ENCODE measurements at places on chromosomes 2 and 18.

DNA sequence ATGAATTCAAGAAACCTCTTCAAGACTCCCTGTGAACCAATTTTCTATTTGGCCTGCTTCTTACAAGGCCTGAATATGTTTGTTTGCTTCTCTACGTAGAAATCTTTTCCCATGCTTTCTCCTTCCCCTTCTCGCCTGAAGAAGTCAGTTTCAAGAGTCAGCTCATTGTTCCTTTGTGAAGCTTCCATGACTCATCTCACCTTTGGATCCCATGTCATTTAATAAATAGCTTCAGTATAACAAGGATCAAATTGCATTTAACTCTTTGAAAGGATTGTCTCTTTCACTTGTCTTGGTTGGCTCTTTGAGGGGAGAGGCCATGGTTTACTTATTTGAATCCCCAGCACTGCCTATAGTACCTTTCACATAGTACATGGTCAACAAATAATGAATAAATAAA is 28.4 kb downstream of the CPS1 start:
- no peak for DNase-seq

GRCh38 chr2:44326548-44327264 is 34.6 kb downstream of the PREPL start:
- no peak for DNase-seq

- DNase-seq = peak; percentile 30
Measured at GRCh38 chr2:127695491-127696472, 5.5 kb upstream of the SFT2D3 start.

- no peak for DNase-seq
Measured at GRCh38 chr2:96500385-96501066, 4.6 kb downstream of the NEURL3 start.

- DNase-seq = no peak
Measured at GRCh38 chr2:72117718-72118117, 29.9 kb downstream of the CYP26B1 start.

DNA sequence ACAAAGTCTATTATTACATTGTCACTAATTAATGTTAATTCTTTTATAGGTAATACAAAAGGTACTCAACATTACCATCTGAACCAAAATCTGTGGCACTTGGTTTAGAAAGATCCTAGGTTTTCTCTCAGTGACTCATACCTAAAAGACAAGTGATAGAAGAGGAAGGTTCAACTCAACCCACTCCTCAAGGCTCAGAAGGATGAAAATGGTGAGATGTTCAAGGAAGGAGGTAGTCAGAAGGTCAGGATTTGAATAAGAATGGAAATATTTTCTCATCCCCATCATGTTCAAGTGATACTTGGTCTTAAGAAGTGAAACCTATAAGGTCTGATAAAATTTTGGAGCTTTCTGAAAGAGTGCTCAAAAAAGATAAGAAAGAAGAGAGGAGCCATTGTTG is 86.4 kb upstream of the FBXO11 start:
- DNase-seq = no peak

GRCh38 chr2:224870341-224870740 is 154.2 kb upstream of the CCDC195 start:
- DNase-seq = no peak

- DNase-seq = no peak
Measured at GRCh38 chr2:671072-671471, 6.1 kb downstream of the TMEM18 start.

DNA sequence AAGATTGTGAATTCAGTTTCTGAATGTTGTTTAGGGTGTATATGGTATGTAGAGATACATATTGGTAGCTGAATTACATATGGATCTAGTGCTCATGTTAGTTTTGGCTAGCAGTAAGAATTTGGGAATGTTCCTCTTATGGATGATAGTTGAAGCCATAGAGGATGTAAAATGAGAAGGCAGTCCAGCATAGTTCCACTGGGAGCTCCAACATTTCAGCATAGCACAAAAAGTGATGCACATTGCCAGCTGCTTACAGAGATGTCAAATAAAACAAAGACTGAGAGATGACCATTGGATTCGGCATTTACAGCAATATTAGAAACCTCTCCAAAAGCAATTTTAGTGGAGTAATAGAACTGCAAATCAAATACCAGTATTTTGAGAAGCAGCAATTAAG is 77.4 kb downstream of the EML4 start:
- no peak for DNase-seq

GRCh38 chr2:12714391-12715221 is 2.1 kb upstream of the TRIB2 start:
- no peak for DNase-seq

GRCh38 chr2:23666980-23667357 is 260.0 kb downstream of the ATAD2B start:
- DNase-seq = no peak

DNA sequence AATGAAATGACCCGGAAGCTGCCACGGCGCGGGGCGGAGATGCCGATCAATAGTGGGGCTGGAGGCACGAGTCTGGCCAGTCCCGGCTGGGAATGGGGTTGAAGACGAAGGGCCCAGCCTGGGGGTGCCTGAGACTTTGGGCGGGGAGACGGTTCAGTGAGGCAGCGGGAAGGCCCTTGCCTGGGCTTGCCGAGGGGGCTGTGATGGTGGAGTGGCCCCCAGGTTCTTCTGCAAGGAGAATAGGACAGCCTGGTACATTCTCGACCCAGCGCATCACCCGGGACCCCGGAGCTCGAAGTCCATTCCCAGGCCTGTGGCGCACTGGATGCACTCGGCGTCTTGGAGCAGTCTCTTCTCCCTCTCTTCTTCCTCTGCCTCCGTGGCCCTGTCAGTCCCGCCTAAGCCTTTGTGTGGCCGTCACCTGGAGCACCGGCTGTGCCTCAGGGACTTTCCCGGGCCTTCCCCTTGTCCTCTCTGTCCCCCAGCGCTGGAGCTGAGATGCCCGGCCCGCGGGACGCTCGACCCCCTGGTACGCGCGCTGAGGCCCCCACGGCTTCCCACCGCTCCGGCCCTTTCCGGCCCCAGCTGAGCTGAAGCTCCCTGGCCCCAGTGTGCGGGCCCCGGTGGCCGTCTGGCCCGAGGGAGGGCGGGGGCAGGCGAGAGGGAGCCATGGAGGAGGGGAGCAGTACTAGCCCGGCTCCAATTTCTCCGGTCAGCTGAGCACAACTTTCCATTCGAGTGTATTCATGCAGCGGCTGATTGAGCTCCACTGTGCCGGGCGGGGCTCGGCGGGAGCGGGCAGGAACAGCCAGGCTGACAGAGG is 8.0 kb downstream of the SIX3 start:
- no peak for DNase-seq

- DNase-seq = no peak
Measured at GRCh38 chr18:2654928-2655177, 673 bp upstream of the SMCHD1 start.
